ENCODE measurements at places on chromosomes 7 and 10.

DNA sequence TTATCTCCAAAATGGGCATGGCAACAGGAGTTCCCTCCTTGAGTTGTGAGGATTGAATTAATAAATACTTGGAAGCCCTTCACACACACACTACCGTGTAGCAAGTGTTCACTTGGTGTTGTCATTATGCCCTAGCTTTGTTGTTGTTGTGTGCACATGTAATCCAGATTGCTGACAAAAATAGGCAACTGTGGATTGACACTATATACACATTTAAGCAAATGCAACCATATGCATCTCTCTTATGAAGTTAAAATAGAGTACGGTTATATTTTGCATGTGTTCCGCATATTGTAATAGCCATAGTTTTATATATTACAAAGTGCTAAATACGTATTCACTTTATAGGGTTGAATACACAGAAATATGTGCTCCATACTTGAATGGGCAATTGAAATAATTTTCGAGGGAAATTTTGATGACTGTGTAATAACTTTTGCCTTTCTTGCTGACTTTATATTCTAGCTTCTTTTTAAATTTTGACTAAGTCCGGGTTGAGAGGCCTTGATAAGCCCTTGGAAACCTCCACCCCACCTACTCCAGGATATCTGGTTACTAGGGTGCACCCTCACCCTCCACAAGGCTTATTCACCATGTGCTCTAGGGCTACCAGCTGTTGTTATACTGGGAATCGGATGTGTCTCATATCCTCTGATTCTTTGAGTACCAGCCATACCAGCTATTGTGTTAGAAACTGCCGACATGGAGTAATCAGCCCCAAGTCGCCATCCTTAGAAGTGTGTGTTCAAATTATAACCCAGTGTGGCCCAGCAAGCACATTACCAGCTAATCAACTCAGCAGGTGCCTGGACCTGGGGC, 265.0 kb downstream of the CAMK1D start:
- DNase-seq, result no peak
- no peaks in the 10 kb centered on the region for H3K27me3 ChIP-seq
- no peaks in the 10 kb centered on the region for H3K4me1 ChIP-seq
- no peaks in the 10 kb centered on the region for H3K36me3 ChIP-seq
- H3K27ac ChIP-seq, result no peak overlapping the region

DNA sequence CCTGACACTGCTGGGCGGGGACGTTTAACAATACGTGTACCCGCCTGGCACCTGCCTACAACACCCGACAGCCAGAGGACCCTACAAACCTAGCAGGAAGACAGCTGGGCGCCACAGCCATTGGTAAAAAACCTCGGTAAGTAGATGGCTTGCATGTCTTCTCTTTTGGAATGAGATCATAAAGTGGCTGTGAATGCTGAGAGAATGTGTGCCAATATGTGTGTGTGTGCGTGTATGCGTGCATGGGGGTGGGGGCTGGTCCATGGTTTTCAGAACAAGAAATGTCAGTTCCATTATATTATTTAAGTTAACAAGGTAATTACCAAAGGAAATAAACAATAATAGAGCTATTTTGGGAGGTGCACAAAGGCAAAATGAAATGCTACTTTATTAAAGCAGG, 39.2 kb downstream of the PAPOLB start:
- H3K27me3 ChIP-seq, result no peaks in the 10 kb centered on the region
- peaks cover 6% of the 10 kb centered on the region for H3K4me1 ChIP-seq
- no peak overlapping the region for H3K4me3 ChIP-seq
- no peak for DNase-seq

DNA sequence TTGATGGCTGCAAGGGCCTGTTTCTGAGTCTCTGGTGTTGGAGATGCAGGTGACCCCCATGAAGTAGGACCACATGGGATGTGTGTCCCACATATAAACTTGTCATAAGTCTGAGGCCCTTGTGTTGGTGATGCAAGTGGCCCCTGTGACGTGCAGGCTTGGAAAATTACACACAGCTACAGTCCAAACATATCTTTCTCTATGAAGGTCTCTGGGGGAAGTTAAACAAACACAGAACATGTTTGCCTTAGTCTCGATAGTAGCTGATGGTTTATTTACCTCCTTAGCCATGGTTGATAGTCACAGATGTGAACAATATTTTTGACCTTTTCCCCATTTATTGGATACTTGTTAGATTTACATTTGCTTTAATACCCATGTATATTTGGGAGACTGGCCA, 64.7 kb downstream of the ADCY1 start:
- no peak overlapping the region for H3K27ac ChIP-seq
- no peaks in the 10 kb centered on the region for H3K36me3 ChIP-seq
- no peak for DNase-seq
- H3K27me3 ChIP-seq, result no peaks in the 10 kb centered on the region

GRCh38 chr10:13724484-13724883, 137.7 kb downstream of the PRPF18 start:
- H3K4me1 ChIP-seq, result no peaks in the 10 kb centered on the region
- DNase-seq, result no peak
- no peak overlapping the region for H3K4me3 ChIP-seq
- H3K27ac ChIP-seq, result no peak overlapping the region

DNA sequence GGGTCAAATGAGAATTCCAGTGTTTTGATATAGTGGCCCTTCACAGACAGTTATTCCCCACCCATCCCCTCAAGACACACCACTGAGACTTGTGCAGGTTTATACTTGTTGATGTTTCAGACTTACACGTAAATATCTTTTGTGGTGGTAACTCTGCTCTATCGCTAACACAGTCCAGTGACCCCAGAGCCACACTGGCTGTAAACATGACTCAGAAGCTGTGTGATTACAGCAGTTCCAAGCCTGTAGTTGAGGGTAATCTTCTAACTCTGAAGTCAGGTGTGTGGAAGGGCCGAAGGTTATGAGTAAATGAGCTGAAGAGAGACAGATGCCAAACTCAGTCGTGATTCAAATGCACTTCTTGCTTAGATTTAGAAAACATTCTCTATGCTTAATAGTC, 19.4 kb downstream of the NOBOX start:
- peaks cover 4% of the 10 kb centered on the region for H3K36me3 ChIP-seq
- H3K27ac ChIP-seq, result no peak overlapping the region
- no peak for DNase-seq
- H3K4me3 ChIP-seq, result no peak overlapping the region

GRCh38 chr7:95595746-95596197, 544 bp downstream of the PDK4 start:
- H3K4me1 ChIP-seq, result no peaks in the 10 kb centered on the region
- H3K27me3 ChIP-seq, result no peaks in the 10 kb centered on the region
- peaks cover 42% of the 10 kb centered on the region for H3K36me3 ChIP-seq
- H3K27ac ChIP-seq, result peak overlapping the region; percentile 97

GRCh38 chr7:142485617-142486226, 227.9 kb upstream of the PRSS58 start:
- no peak overlapping the region for H3K4me3 ChIP-seq
- no peak for DNase-seq
- no peak overlapping the region for H3K27ac ChIP-seq
- H3K4me1 ChIP-seq, result no peaks in the 10 kb centered on the region
- no peaks in the 10 kb centered on the region for H3K27me3 ChIP-seq
- no peaks in the 10 kb centered on the region for H3K36me3 ChIP-seq

GRCh38 chr7:82241356-82241755, 202.2 kb downstream of the CACNA2D1 start:
- no peak overlapping the region for H3K27ac ChIP-seq
- no peaks in the 10 kb centered on the region for H3K27me3 ChIP-seq

DNA sequence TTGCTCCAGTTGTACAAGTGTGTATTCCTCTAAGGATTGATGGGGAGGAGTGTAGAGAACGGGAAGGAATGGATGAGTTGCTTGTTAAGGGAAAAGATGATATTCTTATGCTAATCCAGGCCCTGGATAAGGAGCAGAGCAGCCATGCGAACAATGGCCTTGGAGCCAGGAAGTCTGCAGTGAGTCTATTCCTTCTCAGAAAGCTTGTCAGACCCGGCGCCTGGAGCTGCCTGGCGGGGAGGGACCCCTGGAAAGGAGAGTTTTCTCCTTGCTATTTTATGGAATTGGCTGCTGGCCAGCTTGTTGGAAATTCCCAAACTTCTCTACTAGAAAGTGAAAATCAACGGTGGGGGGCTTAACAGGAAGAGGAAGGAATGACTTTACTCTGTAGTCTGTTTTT, 89.1 kb downstream of the MMRN2 start:
- no peaks in the 10 kb centered on the region for H3K4me1 ChIP-seq
- H3K27me3 ChIP-seq, result no peaks in the 10 kb centered on the region
- H3K4me3 ChIP-seq, result no peak overlapping the region
- H3K36me3 ChIP-seq, result no peaks in the 10 kb centered on the region

DNA sequence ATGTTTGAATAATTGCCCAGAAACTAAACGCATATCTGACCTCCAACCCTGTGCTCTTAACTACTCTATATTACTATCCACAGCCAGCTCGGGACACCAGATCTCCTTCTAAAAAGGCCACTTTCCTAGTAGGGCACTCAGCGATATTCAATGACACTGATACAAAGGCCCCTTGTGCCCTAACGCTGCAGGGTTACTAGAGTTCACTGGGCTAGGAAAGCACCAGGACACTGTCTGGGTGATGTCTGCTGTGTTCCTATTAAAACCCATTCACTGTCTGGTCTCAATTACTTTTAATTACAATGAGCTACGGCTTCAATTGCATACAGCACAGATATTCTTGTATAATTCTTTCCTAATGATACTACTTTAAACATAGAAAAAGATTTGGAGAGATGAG, 91.7 kb downstream of the SORCS1 start:
- H3K4me1 ChIP-seq, result no peaks in the 10 kb centered on the region
- no peak for DNase-seq
- no peak overlapping the region for H3K27ac ChIP-seq
- no peak overlapping the region for H3K4me3 ChIP-seq

DNA sequence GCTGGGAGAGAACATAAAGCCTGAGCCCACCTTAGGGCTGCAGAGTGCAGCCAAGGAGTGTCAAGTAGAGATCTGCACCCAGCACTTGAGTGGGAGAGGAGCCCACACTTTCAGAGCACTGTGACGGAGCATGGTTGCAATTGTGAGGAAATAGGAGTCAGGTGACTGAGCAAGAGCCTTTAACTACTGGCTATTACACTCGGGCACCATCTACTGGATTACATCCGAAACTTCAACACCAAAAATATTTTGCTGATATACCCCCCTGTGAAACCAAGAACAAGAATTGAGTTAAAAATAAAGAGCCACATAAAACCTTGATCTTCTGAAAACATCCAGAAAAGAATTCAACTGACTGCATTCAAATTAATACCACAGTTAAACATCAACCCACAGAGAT, 657.9 kb downstream of the NXPH1 start:
- H3K27ac ChIP-seq, result no peak overlapping the region
- no peak for DNase-seq
- no peak overlapping the region for H3K4me3 ChIP-seq
- H3K4me1 ChIP-seq, result no peaks in the 10 kb centered on the region
- no peaks in the 10 kb centered on the region for H3K27me3 ChIP-seq

DNA sequence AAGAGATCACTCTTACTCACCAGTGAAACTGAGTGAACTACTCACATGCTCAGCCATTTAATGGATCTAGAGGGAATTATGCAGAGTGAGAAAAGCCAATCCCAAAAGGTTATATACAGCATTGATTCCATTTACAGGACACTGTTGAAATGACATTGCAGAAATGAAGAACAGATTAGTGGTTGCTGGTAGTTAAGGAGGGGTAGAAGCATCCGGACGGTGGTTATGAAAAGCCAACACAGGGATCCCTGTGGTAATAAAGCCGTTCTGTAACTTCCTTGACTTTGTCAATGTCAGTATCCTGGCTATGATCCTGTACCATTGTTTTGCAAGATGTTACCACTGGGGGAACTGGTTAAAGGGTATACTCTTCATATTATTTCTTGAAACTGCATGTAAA, 253.4 kb downstream of the USP6NL start:
- H3K4me3 ChIP-seq, result no peak overlapping the region
- no peak overlapping the region for H3K27ac ChIP-seq
- no peaks in the 10 kb centered on the region for H3K36me3 ChIP-seq
- H3K27me3 ChIP-seq, result no peaks in the 10 kb centered on the region
- H3K4me1 ChIP-seq, result no peaks in the 10 kb centered on the region

DNA sequence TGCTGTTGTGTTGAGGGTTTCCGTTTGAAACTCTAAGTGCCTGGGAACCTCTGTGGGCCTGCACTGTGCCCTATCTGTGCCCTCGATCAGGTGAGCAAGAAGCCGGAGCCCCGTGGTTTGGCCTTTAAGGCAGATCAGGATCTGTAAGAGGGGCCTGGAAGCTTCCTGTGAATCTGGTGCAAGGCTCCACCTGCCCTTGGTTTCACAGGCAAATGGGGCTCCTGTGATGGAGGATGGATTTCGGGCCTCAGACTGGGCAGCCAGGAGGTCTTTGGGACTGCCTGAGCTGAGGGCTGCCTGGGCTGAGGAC, 21.6 kb downstream of the SCART1 start:
- no peaks in the 10 kb centered on the region for H3K27me3 ChIP-seq
- no peaks in the 10 kb centered on the region for H3K36me3 ChIP-seq
- no peaks in the 10 kb centered on the region for H3K4me1 ChIP-seq
- no peak overlapping the region for H3K27ac ChIP-seq
- no peak overlapping the region for H3K4me3 ChIP-seq

GRCh38 chr10:944034-944831, 12.7 kb upstream of the LARP4B start:
- no peaks in the 10 kb centered on the region for H3K36me3 ChIP-seq
- no peaks in the 10 kb centered on the region for H3K27me3 ChIP-seq
- no peak overlapping the region for H3K4me3 ChIP-seq
- H3K4me1 ChIP-seq, result no peaks in the 10 kb centered on the region
- peak overlapping the region; percentile 34 for H3K27ac ChIP-seq
- DNase-seq, result peak; percentile 81

GRCh38 chr10:117373823-117374505, 1.3 kb downstream of the PDZD8 start:
- H3K4me3 ChIP-seq, result peak overlapping the region; percentile 96
- no peaks in the 10 kb centered on the region for H3K27me3 ChIP-seq
- no peaks in the 10 kb centered on the region for H3K36me3 ChIP-seq
- peak overlapping the region; percentile 96 for H3K27ac ChIP-seq

- H3K36me3 ChIP-seq, result no peaks in the 10 kb centered on the region
- H3K4me3 ChIP-seq, result no peak overlapping the region
- H3K27ac ChIP-seq, result no peak overlapping the region
- no peak for DNase-seq
These were observed 19.1 kb upstream of the AKR1B1 start for GRCh38 chr7:134477954-134478353.

DNA sequence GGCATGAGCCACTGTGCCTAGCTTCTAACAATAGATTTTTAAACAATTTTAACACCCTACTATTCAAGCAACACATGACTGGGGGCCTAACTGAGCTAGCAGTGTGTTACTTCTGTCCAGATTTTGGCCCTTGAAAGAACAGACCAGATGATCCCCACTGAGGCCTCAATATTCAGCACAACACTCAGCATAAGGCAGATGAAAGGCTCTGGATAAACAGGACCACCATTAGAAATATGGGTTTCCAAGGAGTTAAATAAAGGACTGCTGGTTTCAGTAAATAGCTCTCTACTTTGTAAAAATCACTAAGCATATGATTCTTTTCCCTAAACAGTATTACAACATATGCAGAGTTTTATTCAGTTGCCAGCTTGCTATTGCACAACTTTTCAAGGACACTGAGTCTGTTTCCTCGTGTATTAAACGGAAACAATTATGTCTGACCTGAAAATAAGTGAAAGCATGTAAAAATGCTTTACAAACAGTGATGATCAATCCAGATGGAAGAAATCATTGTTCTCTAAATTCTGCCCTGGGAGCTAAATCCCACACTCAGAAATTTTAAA, 23.8 kb upstream of the FZD1 start:
- DNase-seq, result no peak
- no peaks in the 10 kb centered on the region for H3K36me3 ChIP-seq
- no peaks in the 10 kb centered on the region for H3K27me3 ChIP-seq
- H3K27ac ChIP-seq, result no peak overlapping the region

- H3K27ac ChIP-seq, result peak overlapping the region; percentile 30
- peak overlapping the region; percentile 91 for H3K4me3 ChIP-seq
- peaks cover 11% of the 10 kb centered on the region for H3K4me1 ChIP-seq
- H3K36me3 ChIP-seq, result no peaks in the 10 kb centered on the region
- H3K27me3 ChIP-seq, result no peaks in the 10 kb centered on the region
These were observed 743 bp downstream of the ADAP1 start for GRCh38 chr7:953547-954327.

All from ascending aorta (tissue), 2 donors.